T-helper 1 cell (primary cell): ENCODE measurements at places on chromosomes 3 and 15.

GRCh38 chr15:74616366-74616939 lies 817 bp downstream of the CLK3 start:
- peak; percentile 68 for DNase-seq

DNA sequence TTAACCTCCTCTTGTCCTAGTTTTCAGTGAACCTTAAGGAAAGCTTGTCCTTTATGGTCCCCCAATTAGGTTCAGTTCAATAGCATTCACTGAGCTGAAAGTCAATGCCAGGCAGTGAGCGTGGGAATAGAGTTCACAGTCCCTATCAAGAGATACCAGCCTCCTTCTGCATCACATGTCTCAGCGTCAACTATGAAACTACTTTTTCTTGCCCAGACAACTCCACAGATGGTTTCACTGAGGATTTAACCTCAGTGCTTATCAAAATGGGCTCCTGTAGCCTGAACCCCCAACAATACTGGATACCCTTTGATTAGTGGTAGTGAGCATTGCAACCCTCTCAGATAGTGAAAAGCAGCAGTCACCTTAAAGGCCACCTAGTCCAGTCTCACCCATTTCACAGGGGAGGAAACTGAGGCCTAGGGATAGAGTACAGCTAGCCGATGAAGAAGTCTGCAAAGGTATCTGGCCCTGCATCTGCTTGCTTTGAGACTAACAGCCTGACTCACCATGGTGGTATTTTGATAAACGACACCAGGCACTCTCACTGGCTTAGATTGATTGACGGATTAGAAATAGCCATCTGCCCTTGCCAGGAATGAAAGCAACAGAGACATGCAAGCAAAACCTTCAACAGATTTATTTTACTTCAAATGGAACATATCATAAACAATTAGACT lies 1.6 kb upstream of the UBA3 start:
- no peak for DNase-seq

- DNase-seq = no peak
Observed at GRCh38 chr3:108292905-108293328, 3.4 kb upstream of the HHLA2 start.

GRCh38 chr3:64244011-64244942 lies 19.0 kb upstream of the PRICKLE2 start:
- DNase-seq = no peak

DNA sequence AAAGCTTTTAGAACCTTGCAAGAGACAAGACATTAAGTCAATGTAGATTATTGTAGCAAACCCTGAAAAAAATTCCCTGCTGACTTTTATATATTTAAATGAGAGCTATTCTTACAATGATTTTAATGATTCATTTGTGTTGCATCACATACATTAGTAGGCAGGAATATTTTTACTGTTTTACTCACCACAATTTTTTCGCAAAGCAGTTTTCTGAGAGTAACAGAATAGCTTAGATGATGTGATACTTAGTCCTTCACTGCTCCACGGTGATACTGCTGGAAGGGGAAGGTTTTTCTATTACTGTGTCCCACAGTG lies 43.9 kb upstream of the CLRN1 start:
- DNase-seq = no peak

GRCh38 chr3:107729686-107730085 lies 206.9 kb downstream of the BBX start:
- no peak for DNase-seq

DNA sequence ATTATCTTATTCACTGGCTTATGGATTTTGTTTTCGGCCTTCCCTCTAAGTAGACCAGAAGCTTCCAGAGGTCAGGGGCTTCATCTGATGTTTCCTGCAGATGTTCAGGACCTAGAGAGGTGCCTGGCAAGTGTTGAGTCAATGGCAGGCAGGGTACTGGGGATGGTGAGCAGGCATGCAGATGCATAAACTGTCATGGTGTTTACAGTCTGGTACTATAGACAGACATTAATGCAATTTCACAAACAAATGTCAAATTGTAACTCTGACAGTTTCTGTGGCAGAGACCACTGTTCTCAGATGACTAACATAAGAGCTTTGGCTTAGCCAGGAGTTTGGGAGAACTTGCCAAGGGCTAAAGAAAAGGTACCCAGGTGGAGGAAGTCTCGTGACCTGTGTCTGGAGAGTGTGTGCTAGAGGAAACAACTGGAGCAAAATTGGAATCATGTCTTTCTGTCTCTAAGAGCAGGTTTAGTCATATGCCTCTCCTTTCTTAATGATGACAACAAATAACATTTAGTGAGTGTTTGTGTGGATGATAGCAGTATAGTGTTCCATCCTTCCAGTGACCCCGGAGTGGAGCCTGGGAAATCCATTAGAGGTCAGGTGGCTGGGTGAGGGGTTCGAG lies 53.7 kb upstream of the TRAK1 start:
- no peak for DNase-seq

DNA sequence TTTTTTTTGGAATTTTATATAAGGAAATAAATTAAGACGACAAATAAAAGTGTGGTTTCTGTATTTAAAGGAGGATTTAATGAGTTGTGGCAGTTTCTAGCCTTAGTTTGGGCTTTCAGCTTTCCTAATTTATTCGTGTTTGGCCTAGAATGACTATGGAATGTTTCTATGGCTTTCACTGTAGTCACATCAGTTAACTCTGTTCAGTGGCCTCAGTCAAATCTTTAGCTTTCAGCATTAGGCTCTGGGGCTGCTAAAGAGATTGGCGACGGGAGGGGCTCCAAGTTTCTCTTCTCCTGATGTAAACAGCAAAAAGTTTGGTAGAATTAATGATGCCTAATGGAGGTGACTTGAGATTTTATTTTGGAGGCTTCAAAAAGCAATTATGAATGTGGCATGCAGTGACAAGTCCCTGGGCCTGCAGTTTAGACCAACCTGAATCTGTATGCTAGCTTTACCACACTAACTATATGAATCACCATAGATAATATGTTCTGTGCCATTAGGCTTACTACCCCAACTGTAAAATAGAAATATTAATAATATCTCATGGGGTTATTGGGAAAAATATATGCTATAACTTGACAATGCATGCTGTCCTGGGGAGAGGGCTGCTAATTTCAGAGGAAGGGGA lies 47.1 kb upstream of the ADGRG7 start:
- DNase-seq = no peak

GRCh38 chr15:86919581-86919980 lies 839.9 kb downstream of the AGBL1 start:
- DNase-seq = no peak

GRCh38 chr3:47228088-47228487 lies 54.5 kb downstream of the KIF9 start:
- no peak for DNase-seq

GRCh38 chr3:46926871-46927717 lies 49.5 kb downstream of the CCDC12 start:
- DNase-seq = no peak

DNA sequence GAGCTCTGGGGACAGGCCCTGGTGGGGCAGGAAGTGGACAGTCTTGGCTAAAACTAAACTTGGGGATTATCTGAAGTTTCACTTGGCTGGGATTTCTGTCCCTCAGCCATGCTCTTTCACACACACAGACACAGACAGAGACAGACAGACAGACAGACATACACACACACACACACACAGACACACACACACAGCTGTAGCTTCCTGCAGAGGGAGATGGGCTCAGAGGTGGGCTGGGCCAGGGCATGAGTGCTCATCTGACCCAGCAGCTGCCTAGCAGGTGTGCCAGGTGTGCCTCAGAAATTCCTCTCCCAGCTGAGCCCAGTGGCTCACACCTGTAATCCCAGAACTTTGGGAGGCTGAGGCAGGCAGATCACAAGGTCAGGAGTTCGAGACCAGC lies 3.3 kb downstream of the RHOV start:
- DNase-seq = no peak

DNA sequence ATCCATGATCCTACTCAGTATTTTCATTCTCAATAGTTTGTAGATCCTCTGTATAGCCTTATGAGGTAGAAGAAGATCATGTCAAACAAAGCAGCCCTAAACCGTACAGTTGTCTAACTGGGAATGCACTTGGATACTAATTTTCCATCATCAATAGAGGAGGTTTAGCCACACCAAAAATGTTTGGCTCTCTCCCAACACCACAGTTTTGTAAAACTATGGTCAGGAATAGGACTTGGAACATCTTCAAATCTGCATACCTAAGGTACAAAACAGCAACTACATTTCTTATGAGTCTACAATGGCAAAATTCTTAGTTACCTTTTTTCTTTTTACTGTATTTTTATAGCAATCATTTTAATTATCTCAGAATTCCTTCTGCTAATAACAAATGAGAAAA lies 1001.6 kb downstream of the ROBO2 start:
- DNase-seq = no peak

DNA sequence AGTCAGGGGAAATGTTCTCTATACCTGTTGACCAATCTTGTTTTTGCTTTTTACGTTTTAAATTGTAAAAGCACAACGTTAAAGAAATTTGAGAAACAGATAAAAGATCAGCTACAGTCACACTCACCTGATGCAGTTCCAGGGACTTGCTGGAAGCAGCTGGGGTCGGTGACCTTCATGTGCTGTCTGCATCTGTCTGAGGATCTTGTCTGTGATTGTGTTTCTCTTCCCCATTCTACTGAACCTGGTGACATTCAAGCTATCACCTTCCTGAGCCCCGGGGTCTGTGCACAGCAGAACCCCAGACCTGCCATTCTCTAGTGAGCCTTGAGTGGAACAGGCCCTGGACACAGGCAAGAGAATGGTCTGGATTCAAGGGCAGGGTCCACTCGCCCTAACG lies 66.4 kb upstream of the SIAH2 start:
- DNase-seq = no peak

GRCh38 chr3:164451072-164451910 lies 627.0 kb downstream of the SI start:
- DNase-seq = no peak

DNA sequence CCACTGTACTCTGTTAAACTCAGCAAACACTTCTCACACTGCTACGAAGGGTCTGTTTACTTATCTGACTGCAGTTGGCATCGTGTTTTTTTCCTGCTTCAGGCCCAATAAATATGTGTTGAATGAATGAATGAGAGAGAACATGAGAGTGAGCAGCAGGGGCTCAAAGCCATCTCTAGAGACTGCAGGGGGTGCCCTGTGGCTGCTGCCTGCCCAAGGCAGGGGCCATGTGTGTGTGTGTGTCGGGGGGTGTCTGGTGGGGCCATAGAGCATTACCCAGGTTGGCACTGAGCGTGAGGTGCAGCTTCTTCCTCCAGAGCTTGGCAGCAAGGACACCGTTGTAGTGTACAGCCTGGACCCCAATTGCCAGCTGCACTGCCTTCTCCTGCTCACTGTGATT lies 14.8 kb downstream of the EPB42 start:
- DNase-seq = no peak

DNA sequence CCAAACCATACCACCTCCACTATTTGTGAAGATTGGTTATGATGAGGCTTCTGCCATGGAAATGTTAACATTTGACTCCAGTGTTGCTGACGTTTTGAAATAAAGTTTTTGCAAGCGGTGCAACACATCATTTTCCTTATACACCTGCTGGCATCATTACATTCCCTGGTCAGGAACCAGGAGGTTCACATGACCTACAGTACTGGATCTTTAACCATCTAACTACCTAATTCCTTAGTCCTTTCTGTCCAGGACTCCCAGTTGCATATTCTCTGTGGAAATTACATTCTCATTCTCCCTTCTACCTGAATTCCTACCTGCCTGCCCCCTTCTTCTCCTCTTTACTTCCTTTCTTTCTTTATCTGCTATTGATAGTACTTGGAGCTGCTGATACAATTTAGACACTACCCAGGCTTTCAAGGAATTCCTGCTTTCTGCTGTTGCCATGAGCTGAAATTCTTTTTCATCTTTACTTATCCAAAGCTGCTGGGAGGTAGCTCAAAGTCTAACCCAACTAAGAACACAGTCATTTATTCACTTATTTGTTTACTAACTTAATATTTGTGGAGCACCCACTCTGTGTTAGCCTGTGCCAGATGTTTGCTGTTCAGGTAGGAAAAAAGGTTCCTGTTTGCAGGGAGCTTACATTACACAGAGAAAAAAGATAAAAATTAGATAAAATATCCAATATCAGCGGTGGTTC lies 144.2 kb downstream of the EDEM1 start:
- DNase-seq = no peak

DNA sequence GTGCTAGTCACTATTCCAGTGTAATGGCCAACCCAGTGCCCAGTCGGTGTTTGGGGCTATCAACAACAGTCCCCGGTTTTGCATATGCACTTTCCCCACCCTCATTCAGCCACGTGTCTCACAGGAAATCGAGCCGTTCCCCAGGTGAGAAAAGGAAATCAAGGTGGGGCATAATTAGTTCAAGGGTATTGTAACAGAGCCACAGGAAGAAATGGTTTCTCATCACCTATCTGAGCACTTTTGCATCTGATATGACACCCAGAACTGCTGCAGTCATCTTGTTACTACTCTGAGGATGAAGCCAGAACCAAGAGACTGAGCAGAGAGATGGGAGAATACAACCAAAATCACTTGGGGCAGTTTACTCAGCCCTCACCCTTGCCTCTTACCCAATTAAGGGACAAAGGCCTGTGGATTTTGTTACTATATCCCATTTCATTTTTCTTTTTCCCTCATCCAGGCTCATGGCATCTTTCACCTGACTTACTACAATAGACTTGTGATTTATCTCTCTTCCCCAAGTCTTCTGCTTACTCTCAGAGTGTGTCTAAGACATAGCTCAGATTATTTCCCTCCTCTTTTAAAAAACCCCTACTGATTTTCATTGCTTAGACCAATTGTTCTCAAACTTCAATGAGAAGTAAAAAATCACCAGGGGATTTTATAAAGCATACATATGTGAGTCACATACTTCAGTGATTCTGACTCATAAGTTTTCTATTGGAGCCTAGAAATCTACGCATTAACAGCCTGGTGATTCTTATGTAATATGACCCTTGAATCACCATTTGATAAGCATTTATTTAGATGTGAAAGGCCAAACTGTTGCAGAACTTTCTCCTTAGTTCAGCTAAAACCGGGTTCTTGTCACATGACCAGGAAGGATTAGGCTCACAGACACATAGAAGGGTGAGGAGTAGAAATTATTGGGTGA lies 40.5 kb downstream of the TRAT1 start:
- DNase-seq = peak; percentile 38

DNA sequence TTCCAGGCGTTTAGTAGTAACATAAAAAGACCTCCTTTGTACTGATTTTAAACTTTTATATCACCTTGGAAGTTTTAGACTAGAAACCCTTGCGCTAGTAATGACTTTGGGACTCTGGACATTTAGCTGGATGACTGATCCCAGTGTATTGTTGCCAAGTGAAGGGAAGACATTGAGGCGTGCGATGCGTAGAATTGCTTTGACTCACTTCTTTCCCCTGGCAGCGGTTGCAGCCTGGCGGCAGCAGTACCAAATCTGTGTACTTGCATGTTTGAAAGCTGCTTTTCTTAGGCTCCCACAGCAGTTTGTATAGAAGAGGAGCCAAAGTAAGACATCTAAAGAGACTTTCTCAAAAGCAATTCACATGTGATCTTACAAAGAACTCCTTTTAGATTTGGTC lies 151.6 kb downstream of the BBX start:
- DNase-seq = no peak

DNA sequence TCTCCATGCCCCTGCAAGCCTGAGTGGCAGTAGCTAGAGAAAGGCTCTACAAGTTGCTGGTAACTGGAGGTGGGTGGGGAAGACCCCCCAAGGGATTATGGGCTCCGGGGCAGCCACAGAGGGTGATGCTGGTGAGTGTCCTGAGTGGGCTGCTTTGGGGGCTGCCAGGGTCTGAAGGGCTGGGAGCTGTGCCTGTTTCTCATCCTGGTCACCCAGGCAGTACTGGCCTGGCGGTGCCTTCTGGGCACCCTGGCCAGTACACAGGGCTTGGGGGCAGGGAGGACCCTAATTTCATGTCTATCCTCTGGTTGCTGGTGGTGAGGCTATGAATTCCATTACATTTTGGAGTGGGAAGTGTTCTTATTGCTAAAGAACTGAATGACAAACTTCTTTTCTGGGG lies 46.1 kb upstream of the GATM start:
- no peak for DNase-seq
